Stimulated activated CD4-positive, alpha-beta T cell treated with anti-CD3 and anti-CD28 coated beads, Interleukin-1b, Interleukin-23, amount 100 ng/mL, for 1 hour (primary cell): ENCODE measurements at places on chromosomes 11 and 22.

DNA sequence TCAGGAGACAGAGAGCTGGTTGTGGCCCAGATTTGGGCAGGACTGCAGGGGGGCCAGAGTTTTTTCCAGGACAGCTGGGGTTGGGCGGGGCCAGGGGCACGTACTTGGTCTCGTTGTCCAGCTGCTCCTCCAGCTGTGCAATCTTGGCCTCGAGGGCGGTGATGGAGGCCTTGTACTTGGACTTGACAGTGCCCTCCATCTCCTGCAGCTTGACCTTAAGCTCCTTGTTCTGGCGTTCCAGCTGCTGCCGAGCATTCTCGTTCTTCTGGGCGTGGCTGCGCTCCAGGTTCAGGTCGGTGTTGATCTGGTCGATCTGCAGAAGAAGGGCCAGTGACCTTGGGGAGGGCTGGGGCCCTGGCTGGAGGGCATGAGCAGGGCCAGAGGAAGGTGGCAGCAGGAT, 32.1 kb downstream of the APOL1 start:
- DNase-seq, result no peak

- DNase-seq, result no peak
These were observed 299.1 kb downstream of the KIRREL3 start for GRCh38 chr11:126701520-126701897.

- DNase-seq, result no peak
These were observed 50.3 kb downstream of the CHRDL2 start for GRCh38 chr11:74680703-74681531.

- DNase-seq, result no peak
These were observed 133.3 kb downstream of the RRAS2 start for GRCh38 chr11:14225666-14226065.

- DNase-seq, result no peak
These were observed 543 bp upstream of the AP2A2 start for GRCh38 chr11:925158-925495.

DNA sequence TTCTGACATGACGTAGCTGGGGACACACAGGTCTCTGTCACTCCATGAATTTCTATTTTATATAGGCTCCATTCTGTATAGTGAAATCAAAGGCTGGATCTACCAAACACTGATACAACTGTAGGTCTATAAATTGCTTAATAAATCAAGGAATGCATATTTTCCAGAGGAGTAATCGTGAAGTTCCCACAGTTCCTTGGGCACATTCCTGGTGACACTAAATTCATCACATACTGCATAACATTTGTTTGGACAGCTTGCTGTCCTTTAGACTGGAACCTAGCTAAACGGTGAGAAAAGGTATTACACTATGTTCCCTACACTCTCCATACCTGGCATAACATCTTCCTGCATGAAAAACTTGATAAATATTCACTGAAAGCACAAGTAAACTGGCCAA, 41.6 kb upstream of the UCP3 start:
- no peak for DNase-seq

- DNase-seq, result no peak
These were observed 126.3 kb downstream of the C11orf91 start for GRCh38 chr11:33574331-33574730.

DNA sequence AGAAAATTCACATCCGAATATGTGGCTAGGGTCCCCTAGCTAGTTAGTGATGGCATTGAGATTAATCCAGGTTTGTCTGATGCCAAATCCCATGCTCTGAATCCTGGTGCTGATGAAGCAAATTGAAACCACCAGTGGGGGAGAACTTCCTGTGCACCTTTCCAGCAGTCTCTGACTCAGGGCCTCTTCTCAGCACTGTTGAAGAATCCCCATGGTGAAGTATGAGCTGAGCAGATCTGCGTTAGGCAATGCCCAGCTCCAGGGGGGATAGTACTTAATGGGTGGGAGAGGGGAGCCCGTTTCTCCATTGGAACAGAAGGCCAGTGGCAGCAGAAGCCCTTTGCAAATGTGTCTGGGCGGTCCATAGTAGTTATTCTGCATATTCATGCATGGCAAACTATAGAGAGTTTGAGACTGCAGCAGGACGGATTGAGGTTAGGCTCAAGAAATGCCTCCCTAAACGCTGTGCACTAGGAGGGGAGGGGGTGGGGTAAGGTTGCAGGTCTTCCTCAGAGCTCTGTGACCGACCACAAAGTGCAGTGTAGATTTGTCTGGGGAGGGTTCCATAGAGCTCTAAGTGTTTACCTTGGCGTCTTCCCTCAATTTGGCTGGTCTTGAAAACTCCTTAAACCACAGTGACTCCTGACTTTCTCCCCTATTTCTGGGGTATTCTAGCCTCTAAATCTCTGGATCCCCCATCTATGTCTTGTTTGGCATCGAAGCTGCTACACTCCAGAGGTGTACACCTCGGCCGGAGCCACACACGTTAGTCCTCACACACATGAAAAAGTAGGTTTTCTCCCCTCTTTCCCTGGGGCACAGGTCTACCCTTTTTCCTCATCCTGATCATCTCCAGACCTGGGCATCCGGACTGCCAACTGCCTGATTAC, 4.8 kb downstream of the POU2F3 start:
- no peak for DNase-seq

DNA sequence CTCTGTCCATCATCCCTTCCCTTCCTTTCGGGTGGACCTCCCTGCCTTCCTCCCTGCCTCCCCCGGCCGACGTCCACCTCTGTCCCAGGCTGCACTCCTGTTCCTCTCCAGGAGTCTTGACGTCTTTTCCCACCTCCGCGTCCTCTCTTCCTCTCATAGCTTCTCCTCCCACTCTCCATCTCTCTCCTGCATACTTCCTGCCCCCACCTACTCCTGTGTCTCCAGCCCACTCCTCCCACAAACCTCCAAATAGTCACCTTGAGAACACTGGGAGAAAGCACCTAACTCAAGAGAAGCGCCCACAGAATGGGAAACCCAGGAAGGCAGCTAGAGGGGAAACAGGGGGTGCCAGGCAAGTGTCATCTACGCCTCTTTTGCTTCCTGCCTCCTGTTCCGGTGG, 60.8 kb downstream of the PDE2A start:
- no peak for DNase-seq

DNA sequence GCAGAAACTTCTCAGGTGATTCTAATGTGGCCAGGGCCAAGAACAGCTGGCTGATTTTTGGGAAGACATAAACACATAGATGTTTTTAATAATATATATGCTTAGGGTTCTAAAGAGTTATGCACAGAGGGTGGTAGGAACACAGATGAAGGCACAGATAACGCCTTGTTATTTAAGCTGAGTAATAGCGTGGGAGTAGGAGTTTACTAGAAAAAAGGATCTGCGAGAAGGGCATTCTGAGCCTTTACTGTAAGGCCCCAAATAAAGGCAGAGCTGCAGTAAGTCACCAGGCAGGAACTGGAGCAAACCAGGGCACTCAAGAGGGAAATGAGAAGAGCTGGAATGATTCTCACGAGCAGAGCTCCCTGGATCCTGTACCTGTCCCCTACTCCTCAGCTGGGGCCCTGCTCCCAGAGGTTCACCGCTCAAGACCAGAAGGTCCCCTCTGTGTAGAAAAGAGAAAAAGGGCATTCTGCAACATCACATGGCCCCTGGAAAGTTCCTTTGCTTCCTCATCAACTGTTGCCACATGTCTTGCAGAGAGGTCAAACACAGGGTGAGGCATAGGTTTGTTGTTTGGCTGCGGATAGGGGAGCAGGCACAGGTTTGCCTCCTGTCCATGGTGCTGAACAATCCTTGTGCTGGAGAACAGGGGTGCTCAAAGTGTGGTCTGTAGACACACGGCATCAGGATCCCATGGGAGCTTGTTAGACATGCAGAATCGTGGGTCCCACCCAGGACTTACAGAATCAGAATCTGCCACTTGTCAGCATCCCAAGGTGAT, 125.7 kb downstream of the TENM4 start:
- DNase-seq, result no peak

- no peak for DNase-seq
These were observed 5.2 kb upstream of the TBX10 start for GRCh38 chr11:67644472-67645418.

GRCh38 chr11:92941676-92942571, 27.5 kb upstream of the MTNR1B start:
- DNase-seq, result no peak

- DNase-seq, result no peak
These were observed 448.0 kb downstream of the MIAT start for GRCh38 chr22:27105142-27106025.

GRCh38 chr11:34481307-34481706, 32.3 kb downstream of the ELF5 start:
- DNase-seq, result no peak

DNA sequence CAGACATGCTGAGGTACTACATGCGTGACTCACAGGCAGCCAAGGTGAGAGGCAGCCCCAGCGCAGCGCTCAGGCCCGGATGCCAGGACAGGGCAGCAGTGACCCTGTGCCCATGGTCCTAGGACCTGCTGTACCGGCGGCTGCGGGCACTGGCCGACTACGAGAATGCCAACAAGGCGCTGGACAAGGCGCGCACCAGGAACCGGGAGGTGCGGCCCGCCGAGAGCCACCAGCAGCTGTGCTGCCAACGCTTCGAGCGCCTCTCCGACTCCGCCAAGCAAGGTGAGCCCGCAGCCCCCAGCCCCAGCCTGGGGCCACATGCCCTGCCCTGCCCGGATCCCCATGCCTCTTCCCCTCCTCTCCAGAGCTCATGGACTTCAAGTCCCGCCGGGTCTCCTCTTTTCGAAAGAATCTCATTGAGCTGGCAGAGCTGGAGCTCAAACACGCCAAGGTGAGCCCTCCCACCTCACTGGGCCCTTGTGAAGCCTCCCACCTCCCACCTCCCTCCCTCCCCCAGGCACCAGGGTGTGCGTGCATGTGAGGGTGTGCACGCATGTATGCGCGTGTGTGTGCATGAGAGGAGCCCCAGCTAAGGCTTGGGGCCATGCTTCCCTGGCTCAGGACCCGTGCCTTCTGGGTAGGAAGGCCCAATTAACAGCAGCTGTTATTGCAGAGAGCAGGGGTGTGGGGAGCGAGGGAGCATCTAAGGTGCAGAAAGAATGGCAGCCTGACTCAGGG, 5.3 kb downstream of the CFL1 start:
- no peak for DNase-seq

DNA sequence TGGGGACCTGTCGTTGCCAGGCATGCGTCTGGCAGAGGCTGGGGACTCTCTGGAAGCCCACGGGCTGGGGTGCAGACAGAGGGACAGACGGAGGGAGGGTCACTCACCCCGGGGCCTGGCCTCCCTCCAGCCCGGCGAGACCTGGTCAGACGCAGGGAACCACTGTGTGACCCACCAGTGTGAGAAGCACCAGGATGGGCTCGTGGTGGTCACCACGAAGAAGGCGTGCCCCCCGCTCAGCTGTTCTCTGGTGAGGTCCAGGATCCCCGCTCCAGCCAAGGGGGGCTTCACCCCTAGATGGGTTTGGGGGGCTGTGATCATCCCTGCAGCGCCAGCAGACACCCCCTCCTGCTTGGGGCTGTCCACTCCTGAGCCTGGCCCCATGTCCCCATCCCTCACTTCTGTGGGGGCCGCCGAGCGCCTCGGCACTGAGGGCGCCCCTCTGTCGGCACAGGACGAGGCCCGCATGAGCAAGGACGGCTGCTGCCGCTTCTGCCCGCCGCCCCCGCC, 23.6 kb upstream of the MUC5B start:
- DNase-seq, result no peak

- peak; percentile 3 for DNase-seq
These were observed 52.8 kb upstream of the TENM4 start for GRCh38 chr11:79493555-79494171.

GRCh38 chr22:28902490-28902889, 19.1 kb downstream of the ZNRF3 start:
- no peak for DNase-seq

DNA sequence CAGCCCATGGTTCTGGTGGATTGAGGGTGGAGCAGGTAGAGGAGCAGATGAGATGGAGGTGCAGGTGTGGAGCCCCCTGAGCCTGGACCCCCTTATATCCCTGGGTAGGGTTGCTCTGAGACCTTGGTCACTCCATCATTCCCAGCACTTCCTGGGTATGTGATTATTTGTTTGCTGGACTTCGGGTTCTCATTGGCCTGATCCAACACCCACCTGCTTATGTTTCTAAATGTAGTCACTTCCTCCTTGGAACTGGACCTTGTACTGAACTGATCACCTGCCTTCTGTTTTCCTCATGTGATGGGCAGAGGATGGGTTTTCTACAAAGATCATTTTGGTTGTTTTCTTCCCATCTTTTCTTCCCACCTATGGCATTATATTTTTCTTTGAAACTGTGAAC, at the start of gene KRTAP5-4:
Gene KRTAP5-4 (minus strand): TSS at position 53 of the 400 bp plus-strand sequence. CDS start 45 bp downstream, at position 8.
- DNase-seq, result no peak

DNA sequence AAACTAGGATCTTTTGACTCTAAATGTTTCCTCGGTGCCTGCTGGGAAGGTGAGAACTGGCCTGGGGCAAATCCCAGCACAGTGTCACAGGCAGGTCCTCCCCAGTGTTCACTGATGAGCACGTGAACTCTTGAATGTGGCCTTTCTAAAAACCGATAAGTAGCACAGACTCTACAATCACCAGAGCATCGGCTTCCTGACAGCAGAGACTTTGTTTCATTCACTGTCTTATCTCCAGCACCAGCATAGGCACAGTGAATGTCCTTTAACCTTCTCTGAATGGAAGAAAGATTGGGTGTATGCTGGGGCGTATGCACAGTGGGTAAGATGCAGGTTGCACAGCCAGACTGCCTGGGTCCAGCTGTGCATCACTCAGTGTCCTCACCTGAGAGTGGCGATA, 59.3 kb upstream of the EIF3D start:
- DNase-seq, result no peak
